ENCODE measurements at places on chromosomes 7 and 10. TPM values are rescaled to one million over a fixed set of nuclear protein-coding genes. Genes with fewer than 3 reads are reported as not detected.

Gene ADRA2A
- 61.3 TPM for total RNA-seq

Gene CCDC172
- total RNA-seq, result not detected

Gene SH2B2
- 3.4 TPM for total RNA-seq

Gene ASAH2
- 14.5 TPM for total RNA-seq

Gene NEUROD6
- not detected for total RNA-seq

Gene CYP3A5
- 191 TPM for total RNA-seq

Measured in subcutaneous adipose tissue (tissue), 4 donors.